ENCODE measurements at places on chromosomes 7 and 10. TPM values are rescaled to one million over a fixed set of nuclear protein-coding genes. Genes with fewer than 3 reads are reported as not detected.

GRCh38 chr10:14625765-14626525 lies 148.8 kb downstream of the FAM107B start:
- DNase-seq, result no peak

DNA sequence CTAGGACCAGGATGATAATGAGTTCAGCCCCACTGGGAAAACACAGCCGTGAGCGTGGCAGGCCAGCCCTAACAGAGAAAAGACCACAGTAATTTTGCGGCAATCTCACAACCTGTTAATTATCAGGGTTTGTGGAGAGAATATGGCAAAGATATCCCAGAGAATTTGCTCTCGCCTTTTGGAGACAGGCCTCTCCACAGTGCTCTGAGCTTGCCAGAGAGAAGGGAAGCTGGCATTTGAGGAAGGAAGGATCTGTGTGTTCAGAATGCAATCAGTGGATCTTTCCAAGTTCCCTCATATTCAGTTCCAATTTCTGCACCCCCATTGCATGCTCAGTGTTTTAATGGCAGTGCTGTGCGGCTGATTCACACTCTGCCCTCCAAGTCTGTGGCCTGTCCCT lies 60.2 kb downstream of the PLPP4 start:
- no peak for DNase-seq

DNA sequence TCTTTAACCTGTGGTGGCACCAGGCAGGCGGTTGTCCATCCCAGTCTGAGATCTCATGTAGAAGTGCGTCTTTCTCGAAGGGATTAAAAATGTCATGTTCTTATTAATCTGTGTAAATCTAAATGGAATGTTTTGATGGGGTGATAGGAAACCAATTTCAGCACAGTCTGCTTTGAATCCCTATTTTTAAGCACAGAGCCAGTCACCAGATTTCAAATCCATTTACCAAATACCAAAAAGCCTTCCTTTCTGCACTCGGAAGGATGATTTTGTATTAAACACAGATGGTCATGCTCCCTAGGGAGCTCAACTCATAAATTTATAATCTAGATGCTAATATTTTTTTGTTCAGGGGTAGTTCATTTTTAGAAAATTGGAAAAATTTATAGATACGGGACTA lies 160.6 kb upstream of the AOAH start:
- DNase-seq, result no peak

DNA sequence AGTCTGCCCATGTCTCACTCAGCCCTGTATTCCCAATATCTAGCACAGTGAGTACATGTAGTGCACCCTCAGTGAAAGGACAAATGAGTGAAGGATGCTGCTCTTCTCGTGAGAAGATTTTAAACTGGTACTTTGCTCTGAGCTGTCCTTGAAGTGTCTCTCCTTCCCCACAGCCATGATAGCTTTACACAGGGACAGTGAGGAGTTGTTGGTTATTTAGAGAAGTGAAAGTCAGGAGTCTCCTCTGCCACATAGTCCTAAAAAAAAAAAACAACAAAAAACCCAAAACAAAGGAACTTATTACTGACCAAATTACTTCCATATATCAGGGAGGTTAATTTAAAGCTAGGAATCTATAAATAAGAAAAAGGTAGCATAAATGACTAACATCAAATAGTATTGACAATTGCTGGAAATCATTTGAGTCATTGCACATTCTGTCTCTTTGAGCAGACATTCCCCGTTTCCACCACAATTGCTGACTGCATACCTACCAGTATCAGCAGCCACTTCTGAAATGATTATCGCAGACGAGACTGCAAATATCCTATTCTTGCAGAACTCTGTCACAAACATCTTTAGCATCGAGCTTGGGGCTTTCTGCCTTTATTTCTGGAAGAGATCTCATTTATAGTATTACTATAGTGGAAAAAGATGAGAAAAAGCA lies 202.1 kb downstream of the PTEN start:
- no peak for DNase-seq

- DNase-seq, result no peak
Observed at GRCh38 chr10:14918964-14919363, 34.9 kb downstream of the DCLRE1C start.

GRCh38 chr7:1244700-1245523 lies 12.2 kb downstream of the UNCX start:
- DNase-seq, result no peak

GRCh38 chr10:3548076-3548475 lies 236.9 kb downstream of the KLF6 start:
- no peak for DNase-seq

- DNase-seq, result no peak
Observed at GRCh38 chr7:117036053-117036669, 82.9 kb downstream of the ST7 start.

DNA sequence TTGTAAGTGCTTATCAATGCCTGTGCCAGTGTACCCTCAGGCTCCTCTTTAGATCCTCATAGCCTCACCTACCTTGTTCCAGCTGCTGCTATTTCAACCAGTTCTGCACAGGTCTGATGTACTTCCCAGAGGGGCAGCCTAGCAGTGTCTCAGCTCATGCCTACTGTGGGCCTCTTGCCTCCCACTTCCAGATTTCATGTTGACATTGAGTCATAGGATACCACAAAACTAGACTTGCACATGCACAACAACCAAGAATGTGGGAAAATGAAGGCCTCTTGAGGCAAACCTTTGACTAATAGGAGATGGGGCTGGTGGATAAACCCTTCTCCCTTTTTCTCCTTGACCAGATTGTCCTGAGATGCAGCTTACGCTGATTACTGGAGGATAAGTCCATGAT lies 31.0 kb downstream of the PON3 start:
- no peak for DNase-seq

GRCh38 chr7:80277434-80278427 lies 143.1 kb downstream of the GNAI1 start:
- DNase-seq, result peak; percentile 92

- DNase-seq, result peak; percentile 89
Observed at GRCh38 chr7:74452748-74453321, 871 bp upstream of the GTF2IRD1 start.

DNA sequence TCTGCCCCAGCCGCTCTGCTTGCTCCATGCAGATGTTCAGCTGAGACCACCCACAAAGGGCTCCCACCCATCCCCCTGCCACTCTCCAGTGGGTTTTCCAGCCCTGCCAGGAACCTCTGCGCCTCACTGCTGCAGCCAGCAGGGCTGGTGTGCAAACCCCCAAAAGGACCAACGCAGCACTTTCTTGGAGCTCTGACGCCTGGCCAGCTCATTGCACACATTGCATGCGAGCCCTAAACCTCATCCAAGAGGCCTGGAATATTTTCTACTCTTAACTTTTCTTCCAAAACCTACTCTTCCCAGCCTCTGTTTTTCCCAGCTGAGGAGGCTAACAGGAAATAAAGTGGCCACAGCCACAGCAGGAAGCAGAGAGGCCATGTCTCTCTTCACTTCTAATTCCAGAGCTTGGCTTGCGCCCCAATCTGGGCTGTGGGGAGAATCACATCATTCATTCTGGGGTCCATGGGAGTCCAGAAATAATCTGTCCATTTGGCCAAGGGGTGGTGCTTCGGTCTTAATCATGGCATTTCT lies 4.6 kb upstream of the FAM170B start:
- DNase-seq, result peak; percentile 37

GRCh38 chr10:87657371-87657770 lies 2.3 kb upstream of the PAPSS2 start:
- DNase-seq, result peak; percentile 92

DNA sequence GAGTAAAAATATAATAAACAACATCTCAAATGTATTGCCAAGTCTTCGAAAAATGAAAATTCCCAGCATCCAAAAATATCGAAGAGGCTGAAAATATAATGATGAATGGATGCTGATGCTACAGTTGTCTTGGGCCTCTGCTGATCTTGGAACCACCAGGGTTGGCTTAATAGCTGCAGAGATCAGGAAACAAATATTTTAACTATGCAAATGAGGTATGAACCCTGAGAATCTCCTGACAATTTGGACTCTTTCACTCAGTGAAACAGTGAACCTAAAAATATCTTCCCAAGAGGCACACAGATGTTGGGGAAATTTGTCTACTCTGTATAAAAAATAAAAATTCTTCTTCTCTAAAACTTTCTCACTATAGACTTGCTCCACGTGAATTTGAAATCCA lies 97.7 kb upstream of the EGFR start:
- DNase-seq, result no peak

- peak; percentile 89 for DNase-seq
Observed at GRCh38 chr10:51000164-51000563, 74.1 kb upstream of the PRKG1 start.

DNA sequence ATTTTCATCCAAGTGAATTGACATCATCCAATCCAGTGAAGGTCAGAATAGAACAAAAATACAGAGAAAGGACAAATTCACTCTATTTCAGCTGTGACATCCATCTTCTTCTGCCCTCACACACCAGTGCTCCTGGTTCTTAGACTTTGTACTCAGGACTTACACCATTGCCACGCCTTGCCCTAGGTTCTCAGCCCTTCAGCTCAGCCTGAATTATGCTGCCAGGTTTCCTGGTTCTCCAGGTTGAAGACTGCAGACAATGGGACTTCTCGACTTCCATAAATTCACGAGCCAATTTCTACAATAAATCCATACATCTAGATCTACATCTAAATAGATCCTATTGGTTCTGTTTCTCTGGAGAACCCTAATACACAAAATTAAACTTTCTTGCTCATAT lies 181.2 kb upstream of the KCND2 start:
- no peak for DNase-seq

GRCh38 chr7:148699024-148699781 lies 500 bp downstream of the CUL1 start:
- peak; percentile 62 for DNase-seq

DNA sequence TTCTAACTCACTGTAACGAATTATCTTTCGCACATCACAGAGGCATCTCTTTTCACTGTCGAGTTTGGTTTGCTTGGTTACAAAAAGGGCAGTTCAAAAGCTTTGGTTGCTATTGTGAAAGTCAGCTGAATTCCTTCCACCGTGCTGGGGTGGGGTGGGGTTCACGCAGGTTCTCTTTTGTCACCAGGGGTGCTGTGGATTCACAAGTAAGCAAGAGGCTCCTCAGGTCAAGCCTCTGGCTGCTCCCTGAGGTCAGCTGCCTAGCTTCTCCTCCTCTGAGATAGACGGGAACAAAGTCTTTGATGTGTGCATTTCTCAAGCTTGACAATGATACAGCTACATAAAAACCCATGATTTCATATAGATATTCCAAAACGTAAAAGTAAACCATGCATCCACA lies 47.7 kb downstream of the EGFR start:
- peak; percentile 42 for DNase-seq

DNA sequence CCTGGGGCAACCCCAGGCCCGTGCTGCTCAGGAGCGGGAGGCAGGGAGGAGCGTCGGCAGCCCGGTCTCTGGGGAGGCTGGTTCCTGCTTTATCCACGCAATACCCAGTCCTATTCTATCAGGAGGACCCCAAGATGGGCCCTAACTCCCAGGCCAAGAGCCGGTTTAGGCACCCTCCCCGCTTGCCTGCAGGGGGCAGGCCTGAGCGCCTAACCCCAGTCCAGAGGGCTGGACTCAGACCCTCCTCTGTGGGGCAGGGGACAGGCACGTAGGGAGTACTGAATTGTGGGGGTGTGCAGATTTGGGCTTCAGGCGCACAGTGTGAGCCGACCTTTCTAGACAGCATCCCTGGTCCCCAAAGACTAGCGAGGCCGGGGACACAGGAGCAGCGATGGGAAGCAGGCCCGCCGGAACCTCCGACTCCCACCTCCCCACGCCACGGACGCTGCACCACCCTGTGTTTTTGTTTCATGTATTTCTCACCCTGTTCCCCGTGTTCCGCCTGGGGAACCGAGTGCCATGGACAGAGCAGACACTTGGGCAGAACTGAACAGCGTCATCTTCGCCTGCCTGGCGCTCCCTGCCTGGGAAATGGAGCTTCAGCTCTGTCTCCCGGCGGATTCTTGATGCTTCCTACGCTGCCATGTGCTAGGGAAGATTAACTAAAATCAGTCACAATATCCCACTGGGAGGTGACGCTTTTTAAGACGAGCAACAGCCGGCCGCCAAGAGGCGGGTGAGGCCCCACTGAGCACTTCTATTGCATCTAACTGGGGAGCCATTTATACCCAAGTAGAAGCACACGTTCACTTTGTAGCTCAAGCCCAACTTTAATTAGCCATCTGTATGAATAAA lies 5.3 kb downstream of the NUDT1 start:
- peak; percentile 22 for DNase-seq

- DNase-seq, result peak; percentile 84
Observed at GRCh38 chr10:79401015-79401921, 44.2 kb downstream of the ZCCHC24 start.

GRCh38 chr10:4819707-4820106 lies 6.3 kb upstream of the AKR1E2 start:
- DNase-seq, result no peak

GRCh38 chr7:12895296-12895695 lies 207.9 kb downstream of the ARL4A start:
- no peak for DNase-seq

- no peak for DNase-seq
Observed at GRCh38 chr10:96701265-96701664, 19.0 kb downstream of the PIK3AP1 start.

DNA sequence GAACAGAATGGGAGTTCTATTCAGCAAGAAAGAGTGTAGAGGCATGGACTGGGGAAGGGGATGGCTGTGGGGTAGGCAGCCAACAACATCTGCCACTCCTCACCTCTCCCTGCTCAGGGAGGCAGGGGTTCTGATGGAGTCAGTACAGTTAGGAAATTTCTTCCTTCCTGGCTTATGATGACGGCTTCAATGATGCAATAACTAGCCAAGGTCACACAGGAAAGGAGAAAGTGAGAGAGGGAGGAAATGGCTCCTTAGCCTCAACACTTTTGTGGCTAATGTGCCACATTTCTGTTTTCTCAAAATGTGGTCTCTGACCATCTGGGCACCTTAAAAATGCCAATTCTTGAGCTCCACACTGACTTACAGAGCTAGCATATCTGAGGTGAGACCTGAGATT lies 79.3 kb upstream of the PDZD8 start:
- DNase-seq, result peak; percentile 79

- DNase-seq, result no peak
Observed at GRCh38 chr10:75999515-76000209, 568.2 kb downstream of the LRMDA start.

Gene PTPRN2
- not detected for total RNA-seq

Gene UBN2
- 6.5 TPM for total RNA-seq

Gene FAM131B
- 1.3 TPM for total RNA-seq

Gene PIK3AP1
- total RNA-seq, result not detected

Gene C1QL3
- total RNA-seq, result not detected

Gene SPOCK2
- total RNA-seq, result under 0.01 TPM

Gene NEUROD6
- total RNA-seq, result not detected

Gene GFRA1
- 9.3 TPM for total RNA-seq

Gene STAG3
- total RNA-seq, result under 0.01 TPM

Measured in fibroblast of villous mesenchyme (primary cell).